Foreskin keratinocyte (primary cell): ENCODE measurements at places on chromosomes 12 and 14. TPM values are rescaled to one million over a fixed set of nuclear protein-coding genes. Genes with fewer than 3 reads are reported as not detected.

DNA sequence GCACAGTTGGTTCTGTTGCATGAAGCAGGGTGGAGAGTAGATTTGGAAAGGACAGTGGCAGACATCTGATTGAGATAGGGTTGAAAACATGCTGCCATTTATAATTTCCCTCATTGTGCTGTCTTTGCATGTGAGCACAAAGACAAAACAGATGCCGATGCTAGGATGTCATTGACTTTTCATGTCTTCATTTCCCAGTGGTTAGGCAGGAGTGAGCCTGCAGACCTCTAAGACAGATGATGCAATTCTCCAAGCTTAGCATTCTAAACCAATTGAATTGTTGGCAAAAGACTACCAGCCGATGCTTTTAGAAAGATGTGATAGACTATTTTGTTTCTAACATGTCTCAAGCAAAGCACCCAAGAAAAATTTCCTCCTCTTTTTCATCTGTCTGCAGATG lies 37.1 kb upstream of the PELI2 start:
- DNase-seq = peak; percentile 7

DNA sequence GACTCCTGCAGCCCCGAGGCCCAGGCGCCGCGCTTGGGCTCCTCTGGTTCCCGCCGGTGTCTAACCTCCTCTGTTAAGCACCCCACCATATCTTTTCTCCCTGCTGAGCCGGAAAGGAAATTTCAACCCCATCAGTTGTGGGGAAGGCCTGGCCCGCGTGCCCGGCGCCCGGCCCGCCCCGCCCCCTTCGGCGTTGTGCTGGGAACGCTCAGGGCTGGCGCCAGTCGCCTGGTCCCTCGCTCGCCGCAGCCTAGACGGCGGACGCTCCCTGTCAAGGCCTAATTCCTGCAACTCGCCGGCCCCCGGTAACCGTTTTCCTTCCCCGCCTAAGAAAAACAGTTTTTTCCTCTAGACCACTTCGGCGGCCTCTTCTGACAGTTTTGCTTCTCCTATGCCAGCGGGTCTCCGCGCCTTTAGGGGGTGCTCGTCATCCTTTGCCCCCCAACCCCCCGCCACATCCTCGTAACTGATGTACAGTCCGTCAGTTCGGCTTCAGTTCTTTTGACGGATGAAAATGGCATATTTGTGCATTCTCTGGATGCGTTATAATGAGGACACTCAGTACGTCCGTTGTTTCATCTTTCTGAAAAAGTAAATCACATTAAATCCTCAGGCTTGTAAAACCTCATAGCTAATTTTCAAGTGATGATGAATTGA lies 506 bp upstream of the NAP1L1 start:
- DNase-seq = peak; percentile 32

DNA sequence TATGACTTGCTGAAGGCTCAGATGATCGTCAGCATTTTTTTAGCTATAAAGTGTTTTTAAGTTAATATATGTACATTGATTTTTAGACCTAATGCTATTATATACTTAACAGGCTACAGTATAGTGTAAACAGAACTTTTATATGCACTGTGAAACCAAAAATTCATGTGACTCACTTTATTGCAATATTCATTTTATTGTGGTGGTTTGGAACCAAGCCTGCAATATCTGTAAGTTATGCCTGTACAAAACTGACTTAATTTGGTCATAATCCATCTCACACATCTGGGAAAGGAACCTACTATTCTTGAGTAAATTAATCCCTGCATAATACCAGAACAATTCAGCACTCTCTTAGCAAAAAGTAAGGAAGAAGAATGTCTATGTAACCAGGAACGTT lies 390.7 kb downstream of the SYT1 start:
- no peak for DNase-seq

The P3H3 gene
- total RNA-seq = 33.4 and 35.0 TPM in 2 replicates

The GRIN2B gene
- total RNA-seq = not detected in 2 replicates
